WTC11 (cell line): ENCODE measurements at places on chromosomes 5 and 9. TPM values are rescaled to one million over a fixed set of nuclear protein-coding genes. Genes with fewer than 3 reads are reported as not detected.

Gene CKMT2
- 1.8 to 3.1 TPM (median 2.4 TPM) in 3 replicates for total RNA-seq

DNA sequence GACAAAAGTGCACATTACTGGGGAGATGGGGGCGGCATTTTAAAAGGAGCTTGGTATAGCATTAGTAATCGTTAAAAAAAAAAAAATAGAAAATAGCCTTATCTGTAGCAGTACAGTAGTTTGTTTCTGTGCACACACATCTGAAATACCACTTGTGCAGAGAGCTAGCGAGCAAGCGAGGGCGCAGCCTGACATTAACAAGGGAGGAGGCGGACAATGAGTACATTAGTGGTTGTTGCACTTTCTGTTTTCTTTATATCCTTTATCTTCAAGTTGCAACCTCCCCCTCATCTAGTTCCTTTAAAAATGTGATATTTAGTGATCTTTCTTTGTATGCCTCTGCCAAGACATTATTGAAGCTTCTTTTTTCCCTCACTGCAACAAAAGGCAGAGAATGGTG, 880 bp upstream of the PTPDC1 start:
- no peak for DNase-seq

DNA sequence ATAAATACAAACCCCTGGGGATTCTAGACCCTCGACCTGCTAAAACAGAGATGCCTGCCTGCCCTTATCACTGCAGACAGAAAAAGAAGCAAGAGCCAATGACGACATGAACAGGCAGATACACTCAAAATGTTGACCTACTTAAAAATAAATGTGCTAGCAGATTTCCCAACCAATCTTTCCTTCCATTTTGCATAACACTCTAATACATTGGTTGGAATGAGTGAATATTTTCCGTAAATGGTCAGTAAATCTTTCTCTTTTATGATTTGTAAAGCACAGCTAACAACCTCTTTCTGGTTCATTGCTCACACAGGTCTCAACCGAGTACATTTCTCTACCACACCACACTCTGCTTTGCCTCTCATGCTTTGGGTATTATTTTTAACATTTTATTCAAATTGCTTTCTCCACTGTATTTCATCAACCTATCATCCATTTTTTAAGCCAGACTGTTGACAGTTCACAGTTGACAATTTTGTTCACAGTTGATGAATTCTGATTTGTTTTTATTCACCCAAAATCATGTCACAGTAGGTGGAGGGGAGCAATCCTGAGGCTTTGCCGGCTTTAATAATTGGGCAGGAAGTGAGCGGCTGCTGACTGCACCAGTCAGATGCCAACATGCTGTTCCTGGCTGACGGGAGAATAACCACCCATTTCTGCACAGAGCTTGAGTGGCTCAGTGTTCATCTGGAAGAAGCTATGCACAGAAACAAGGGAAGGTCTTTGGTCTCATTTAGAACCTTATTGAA, 426.6 kb downstream of the SPOCK1 start:
- no peak for DNase-seq

Gene SPATA31D4
- not detected in 3 replicates for total RNA-seq

GRCh38 chr9:83538172-83538889, at the start of gene FRMD3:
Gene FRMD3 (minus strand): TSS chr9:83538401. CDS start chr9:83538231, 170 bp downstream.
- peak; percentile 83 for DNase-seq

DNA sequence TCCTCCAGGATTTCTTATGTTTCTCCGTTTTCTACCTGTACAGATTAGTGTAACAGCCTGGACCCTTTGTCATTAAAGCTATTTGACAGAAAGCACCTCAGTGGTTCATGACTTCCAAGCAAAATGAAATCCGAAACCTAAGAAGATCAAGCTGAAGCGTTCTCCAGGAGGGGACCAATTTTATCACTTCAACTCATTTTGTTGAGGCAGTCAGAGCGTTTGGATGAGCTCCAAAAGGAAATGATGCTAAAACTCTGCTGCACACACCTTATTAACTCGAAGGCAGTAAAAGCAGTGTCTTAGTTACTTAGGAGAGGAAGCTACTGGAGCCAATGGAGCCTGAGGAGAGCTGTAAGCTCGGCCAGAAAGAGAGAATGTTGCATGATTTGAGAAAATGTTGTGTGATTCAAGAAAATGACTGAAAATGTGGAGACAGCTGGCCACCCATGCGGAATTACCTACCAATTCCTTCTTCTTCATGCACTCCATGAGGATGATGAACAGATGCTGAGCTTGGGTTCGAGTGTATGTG, 346.7 kb upstream of the KLF9 start:
- no peak for DNase-seq

- no peak for DNase-seq
Observed at GRCh38 chr9:134688231-134688630, 46.6 kb downstream of the COL5A1 start.

DNA sequence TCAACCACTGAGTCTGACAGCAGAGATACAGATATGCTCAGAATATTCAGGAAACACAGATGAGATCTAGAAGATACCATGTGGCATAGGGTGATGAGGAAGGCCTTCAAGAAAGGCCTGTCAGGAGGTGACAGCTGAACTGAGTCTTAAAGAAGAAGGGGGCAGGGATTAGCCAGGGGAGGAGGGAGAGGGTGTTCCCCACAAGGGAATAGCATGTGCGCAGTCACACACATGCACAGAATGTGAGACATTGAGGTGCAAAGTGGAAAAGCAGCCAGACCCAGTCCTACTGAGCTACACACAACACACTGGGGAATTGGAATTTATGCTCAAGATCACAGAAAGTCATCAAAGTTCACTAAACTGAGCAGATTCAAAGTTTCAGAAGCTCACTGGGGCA, 3.0 kb upstream of the SLC25A48 start:
- DNase-seq = no peak

Gene GRXCR2
- not detected in 3 replicates for total RNA-seq

GRCh38 chr5:31221001-31221400, 27.5 kb downstream of the CDH6 start:
- DNase-seq = no peak

Gene CFAP90
- total RNA-seq = 0.21 to 0.64 TPM (median 0.33 TPM) in 3 replicates

DNA sequence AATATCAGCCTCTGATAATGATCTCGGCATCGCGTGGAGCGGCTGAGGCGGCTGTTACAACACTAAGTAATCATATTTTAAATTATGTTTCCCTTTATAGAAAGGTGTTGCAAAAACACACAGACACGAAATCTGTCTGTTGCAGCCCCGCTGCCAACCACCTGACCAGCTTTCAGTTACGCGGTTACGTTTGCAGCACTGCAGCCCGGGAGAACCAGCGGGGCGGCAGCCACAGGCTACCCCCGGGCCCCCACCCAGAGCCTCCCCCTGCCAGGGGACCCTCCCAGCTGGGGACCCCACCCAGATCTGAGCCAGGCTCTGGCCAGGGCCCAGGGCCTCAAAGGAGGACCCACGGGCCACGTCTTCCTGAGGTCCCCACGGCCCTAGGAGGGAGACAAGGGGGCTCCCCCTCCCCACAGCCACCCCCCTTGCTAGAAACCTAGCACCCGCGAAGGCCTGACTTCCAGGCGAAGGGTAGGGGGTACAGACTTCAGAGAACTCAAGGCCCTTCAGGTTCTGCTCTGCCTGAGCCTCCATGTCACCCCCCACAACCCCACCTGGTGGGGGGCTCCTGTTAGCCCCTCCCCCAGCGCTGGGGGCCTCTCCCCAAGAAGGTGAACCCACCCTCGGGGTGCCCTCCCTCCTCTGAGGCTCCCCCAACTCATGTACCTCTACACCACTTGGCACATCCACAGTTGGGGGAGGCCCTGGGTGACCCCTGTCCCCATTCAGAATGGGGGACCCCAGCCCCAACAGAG, 6.0 kb downstream of the NACC2 start:
- no peak for DNase-seq

Gene NOL8
- total RNA-seq = 26.6 to 32.3 TPM (median 32.2 TPM) in 3 replicates

DNA sequence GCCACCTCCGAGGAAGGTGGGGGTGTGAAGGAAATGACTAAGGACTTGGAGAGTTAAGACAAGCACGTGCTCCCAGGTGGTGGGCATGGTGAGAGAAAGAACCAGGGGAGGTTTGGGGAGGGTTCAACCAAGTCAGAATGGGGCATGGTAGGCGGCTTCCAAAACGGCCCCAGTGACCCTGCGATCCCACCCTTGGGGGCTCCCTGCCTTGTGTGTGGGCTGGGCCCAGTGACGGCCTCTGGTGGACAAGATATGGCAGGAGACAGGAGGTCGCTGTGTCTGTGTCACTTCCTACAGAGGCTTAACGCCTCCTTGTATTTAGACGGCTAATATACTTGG, 51.3 kb upstream of the IRX4 start:
- no peak for DNase-seq

DNA sequence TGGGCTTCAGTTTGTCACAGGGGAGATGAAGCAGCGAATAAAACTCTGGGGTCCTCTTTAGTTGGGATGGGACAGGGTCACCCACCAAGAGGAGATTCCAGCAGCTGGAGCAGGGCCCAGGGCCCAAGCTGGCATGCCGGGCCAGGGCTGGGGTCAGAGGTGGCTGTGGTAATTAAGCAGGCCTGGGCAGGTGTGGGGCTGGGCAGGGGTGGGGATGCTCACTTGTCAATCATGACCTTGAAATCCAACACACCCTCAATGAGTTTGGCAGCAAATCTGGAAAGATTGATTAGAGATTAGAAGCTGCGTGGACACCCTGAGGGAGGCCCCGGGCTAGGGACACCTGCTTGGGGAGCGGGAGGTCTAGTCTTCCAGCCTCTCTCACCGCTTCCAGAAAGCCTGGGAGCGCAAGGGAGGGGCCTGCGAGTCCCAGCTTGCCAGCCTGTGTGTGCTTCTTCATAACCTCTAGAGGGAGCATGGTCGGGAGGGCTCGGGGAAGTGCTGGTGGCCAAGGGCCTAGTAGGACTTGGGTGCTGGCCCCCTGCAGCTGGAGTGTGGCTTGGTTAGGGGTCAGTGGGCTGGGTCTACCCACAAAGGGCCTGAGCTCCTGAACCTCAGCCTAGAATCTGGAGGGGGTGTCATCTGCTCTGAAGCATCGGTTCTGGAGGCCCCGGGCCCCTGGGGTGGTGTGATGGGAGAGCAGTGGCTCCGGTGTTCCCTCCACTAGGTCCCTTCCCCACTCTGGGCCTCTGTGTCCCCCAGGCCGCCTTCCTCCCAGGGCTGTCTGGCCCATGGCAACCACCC, 7.6 kb downstream of the CRAT start:
- DNase-seq = peak; percentile 77

DNA sequence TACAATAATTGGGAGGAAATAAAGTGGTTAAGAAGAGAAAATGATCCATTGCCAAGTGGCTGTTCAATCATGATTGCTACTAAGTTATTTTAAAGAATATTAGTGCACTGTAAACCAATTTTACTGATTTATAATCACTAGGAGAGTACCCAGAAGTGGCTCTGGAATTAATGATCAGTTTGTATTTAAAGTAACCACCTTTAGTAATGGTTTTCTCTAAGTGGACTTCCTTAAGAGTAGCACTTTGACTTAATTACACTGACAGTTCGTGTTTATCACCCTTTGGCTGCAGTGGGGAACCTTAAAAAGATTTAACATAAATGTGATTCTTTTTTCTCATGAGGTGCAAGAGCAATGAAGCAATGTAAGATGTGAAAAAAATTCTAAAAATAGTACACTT, 310.8 kb downstream of the CDH12 start:
- no peak for DNase-seq

Gene ABLIM3
- total RNA-seq = 0.33 to 0.69 TPM (median 0.46 TPM) in 3 replicates

DNA sequence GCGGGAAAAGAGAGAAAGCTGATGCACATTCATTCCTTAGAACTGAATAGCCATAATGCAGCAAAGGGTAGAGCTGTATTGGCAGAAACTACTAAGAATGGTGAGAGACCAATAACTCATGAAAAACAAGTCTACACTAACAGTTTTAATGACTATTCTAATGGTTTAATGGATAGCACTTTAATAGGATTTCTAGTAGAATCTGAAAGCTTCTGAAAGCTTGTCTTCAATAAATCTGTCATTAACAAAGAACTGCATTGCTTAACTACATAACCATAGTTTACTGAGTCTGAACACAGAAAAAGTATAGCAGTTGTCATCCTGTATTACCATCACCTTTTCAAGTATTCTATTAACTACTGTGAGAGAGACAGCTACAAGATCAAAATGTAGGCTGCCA, 617.8 kb upstream of the DMAC1 start:
- no peak for DNase-seq

- no peak for DNase-seq
Observed at GRCh38 chr9:131308452-131308851, 18.9 kb downstream of the PLPP7 start.

Gene HTR4
- total RNA-seq = not detected in 3 replicates

DNA sequence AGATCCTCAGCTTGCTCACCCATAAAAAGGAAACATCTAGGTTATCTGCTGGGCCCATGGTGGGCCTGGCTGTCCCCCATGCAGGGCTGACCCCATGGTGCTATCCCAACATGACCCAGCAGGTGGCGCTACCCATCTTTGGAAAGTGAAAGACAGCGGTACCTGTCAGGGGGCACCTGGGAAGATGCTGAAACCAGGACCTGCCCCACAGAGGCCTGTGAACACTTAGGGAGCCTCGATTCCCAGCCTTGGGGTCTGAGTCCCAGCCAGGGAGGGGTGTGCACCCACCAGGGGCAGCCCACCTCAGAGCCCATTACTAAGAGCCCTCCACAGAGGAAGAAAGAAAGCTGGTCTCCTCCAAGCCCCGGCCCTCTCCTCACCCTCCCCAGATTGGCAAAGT, 46.6 kb upstream of the IPPK start:
- DNase-seq = peak; percentile 97

- no peak for DNase-seq
Observed at GRCh38 chr5:149627070-149627469, 45.8 kb downstream of the ARHGEF37 start.

Gene ABCA2
- 19.2 to 28.3 TPM (median 25.9 TPM) in 3 replicates for total RNA-seq

DNA sequence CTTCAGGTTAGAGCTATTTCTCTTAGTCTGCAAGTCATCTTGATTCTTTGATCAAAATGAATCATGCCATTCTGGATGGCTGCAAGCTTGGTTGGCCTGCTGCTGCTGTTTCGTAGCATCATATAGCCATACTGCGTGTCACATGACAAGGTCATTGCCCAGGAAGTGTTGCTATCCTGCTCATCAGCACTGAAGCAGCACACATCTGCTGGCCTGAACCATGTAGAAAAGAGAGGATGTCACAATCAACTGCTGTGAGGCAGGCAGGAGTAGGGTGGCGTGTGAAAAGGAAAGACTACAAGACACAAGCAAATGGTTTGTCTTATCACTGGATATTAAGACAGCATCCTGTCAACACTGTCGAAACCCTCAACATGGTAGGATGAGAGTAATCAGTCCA, 376.7 kb upstream of the RORB start:
- DNase-seq = no peak

DNA sequence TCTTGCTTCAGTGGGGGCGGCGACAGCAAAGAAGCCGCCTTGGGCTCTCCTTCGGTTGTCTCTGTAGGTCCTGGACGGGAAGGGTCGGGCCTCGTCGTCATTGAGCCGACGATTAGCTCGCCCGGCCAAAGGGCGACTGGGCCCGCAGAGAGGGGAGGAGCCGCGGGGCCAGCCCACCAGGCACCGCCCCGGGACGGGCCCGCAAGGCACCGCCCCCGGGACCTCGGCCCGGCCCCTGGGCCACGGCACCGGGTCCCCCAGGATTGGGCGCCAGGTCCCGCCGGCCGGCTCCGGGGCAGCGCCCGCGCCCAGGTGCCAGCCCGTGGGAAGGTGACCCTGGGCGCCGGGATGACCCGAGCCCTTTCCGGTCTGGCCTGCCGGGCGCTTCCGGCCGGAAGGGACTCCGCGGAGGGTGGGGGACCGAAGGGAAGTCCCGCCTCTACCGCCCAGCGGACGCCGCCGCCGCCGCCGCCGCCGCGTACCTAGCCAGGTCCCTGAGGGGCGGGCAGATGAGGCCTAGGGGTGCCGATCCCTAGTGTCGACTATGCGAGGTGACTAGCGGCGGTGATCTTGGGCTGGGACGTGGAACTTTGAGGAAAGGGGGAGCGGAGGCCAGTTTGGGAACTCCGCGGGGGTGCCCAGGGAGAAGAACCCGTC, at the start of the genes GBA2 and RGP1:
Gene GBA2, minus strand, starts transcription at position 371 of the 657 bp plus-strand sequence. CDS start 524 bp downstream, outside the sequence.
Gene RGP1, plus strand, starts transcription at position 430 of the 657 bp plus-strand sequence. CDS start 469 bp downstream, outside the sequence.
- DNase-seq = peak; percentile 83
